ENCODE measurements at places on chromosomes 3 and 15.

GRCh38 chr15:51315726-51316125 is 22.7 kb downstream of the CYP19A1 start:
- ATAC-seq: no peak

- no peak for ATAC-seq
Observed at GRCh38 chr3:181459516-181459915, 252.2 kb upstream of the SOX2 start.

DNA sequence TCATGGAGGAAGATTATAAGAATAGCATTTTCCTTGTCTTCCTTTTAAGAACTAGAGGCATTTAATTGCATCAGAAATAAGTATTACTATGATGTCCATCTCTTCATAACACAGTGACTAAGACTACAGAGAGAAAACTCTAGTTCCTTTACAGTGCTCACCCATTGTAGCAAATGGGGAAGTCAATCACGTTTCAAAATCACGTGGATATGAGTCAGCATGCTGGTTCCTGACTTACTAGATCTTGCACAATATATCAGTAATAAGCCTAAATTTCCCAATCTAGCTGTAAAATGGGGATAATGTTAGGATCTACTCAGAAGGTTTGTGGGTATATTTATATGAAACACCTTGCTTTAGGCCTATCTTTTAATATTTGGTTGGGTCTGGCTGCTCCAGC is 254.8 kb upstream of the EOMES start:
- no peak for ATAC-seq

DNA sequence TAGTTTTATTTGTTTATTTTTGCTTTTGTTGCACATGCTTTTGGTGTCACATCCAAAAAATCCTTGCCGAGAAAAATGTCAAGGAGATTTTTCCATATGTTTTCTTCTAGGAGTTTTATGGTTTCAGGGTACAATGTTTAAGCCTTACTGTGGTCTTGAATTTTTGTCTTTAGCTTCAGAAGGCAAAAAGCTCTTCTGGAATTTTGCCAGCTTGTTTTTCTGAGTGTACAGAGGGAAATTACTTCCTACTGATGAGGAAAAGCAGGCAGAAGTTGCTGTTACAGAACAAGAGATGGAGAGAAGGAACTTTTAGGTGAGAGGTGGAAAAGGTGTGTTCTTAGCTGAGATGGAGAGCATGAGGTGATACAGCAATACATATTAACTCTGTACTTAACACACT is 59.6 kb downstream of the UBE2E2 start:
- ATAC-seq: no peak

DNA sequence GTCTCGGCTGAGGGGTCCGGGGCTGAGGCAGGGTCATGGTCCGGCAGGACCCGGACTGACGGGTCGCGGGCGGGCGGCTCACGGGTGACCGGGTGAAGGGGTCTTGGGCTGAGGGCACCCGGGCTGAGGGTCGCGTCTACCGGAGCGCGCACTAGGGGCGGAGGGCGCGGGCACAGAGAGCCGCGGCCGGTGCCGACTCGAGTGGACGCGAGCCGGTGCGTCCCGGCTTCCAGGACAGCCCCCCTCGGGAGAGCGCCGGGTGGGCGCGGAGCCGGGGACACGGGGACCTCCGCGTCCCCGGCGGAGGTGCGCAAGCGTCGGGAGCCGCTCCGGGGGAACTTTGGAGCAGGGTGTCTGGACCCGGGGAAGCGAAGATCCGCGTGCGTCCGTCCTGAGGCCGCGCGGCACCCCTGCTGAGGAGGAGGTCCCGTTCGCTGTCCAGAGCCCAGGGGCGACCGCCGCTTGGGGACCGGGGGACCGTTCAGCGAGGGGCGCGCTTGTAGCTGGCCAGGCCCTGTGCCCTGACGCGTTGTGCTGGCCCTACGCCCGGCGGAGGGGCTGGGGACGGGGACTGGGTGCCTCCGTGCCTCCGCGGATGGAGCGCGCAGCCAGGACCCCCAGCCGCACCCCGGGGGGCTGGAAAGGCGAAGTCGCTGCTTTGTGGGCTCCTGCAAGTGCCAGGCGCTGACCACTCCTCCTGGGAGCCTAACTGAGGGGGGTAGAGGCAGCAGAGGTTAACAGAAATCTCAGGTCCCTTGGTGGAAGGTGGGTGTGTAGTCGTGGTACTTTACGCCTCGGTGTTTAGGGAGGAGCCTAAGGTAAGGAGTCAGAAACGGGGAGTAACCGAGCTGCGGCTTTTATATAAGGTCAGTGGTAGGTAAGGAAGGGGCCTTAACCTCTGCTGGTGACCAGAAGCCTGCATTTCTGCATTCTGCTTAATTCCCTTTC is at the start of gene PPARG:
Gene PPARG (plus strand): TSS at position 889 of the 948 bp plus-strand sequence. CDS start 90,642 bp downstream, outside the sequence.
- ATAC-seq: peak; percentile 78

- ATAC-seq: no peak
Observed at GRCh38 chr3:136192831-136193230, 3.3 kb downstream of the MSL2 start.

DNA sequence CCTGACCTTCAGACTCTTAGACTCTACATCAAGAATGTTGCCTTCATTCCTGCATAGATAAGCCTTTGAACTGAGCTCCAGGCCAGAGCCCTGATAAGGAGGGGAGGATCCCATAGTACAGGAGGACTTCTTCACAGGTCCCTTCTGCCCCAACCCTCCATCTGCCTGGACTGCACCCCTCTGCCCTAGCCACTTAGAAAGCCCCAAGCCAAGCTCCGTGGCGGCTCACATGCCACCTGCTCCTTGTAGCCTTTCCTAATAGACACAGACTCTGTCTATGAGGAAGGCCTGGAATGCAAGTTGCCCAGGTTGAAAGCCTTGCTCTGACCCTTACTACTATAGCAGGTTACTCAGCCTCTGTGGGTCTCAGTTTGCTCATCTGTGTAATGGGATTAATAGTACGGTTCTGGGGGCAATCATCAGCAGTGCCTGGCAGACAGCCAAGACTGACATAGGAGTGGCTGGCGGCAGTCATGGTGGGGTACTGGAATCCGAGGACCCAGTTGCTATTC is 11.6 kb downstream of the PCSK6 start:
- ATAC-seq: no peak

- no peak for ATAC-seq
Observed at GRCh38 chr3:85838921-85839320, 880.1 kb downstream of the CADM2 start.

- ATAC-seq: no peak
Observed at GRCh38 chr3:187064210-187065115, 74.8 kb downstream of the RPL39L start.

- no peak for ATAC-seq
Observed at GRCh38 chr3:183513046-183513706, 42.3 kb downstream of the KLHL6 start.
